T-helper 1 cell (primary cell): ENCODE measurements at places on chromosomes 7 and 10.
A peak's percentile ranks its signal among the peaks of the same experiment; 100 is the strongest.

DNA sequence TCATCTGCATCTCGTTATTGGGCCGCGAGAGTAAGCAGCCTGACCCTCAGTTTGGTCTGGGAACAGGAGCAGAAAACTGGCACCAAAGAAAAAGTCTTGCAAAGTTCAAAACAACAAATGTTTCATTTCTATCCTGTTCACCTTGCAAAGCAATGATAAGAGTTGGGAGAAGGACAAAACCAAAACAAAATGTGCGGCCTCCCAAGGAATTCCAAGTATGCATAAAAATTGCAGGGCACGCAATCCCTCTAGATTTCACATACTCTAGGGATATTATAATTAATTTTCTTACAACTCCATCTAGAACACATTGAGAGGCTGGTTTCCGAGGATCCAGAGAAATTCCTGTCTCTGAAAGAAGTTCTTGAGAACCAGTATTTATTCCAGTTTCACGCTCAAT, 20.1 kb downstream of the CHUK start:
- DNase-seq: no peak

DNA sequence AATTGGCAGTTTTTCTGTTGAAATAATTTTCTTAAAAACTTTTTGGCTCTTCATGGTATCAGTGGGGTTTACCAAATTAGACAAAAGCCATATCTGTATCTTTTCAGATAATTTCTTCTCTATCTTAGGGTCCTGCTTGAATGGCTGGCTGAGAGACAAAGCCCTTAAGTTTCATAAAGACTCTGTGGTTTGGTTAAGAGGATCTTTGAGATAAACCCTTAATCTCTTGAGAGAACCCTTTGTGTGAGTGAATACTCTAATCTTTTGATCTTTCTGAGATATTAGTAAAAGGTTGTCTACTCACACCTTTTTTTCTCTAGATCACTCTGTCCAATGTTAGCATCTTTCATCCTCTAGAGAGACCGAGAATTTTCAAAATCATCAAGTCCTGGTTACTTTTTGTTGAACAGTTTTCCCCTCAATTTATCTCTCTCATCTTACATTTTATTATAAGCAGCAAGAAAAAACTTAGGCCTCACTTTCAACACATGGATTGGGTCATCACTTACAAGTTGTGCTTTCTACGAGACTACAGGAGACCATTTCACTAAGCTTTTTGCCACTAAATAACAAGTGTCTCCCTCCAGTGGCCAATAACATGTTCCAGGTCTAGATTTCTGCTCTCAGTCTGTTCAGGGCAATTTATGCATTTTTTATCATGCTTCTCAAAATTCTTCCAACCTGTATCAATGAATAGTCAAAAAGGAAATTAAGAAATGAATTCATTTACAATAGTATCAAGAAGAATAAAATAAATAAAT, 28.4 kb downstream of the DNAJC9 start:
- DNase-seq: peak; percentile 4

DNA sequence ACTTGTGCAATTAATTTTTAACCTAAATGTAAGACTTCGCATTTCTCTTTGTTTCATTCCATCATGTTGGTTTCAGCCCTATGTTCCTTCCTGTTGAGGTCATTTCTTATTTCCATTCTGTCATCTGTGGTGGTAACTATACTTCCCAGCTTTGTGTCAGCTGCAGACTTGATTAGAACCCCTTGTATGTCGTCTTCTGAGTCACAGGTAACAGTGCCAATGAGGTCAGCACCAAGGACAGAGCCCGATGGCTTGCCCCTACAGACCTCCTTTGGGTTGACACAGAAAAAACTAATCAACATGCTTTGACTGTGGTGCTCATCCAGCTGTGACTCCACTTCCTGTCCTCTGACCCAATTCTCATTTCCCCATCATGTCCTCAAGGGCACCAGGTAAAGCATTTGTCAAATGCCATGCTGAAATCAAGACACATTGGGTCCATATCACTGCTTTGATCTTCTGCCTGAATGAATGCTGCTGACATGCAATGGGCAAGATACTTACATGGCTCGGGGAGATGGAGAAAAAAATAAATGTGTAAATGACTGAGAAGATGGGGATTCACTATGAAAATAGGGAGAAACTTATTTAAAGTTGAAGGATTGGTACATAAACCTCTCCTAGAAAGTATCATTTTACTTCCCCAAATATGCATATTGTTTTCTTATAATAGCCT, 25.6 kb upstream of the CRTAC1 start:
- DNase-seq: no peak

- no peak for DNase-seq
Measured at GRCh38 chr10:24462889-24463552, 254.1 kb downstream of the KIAA1217 start.

DNA sequence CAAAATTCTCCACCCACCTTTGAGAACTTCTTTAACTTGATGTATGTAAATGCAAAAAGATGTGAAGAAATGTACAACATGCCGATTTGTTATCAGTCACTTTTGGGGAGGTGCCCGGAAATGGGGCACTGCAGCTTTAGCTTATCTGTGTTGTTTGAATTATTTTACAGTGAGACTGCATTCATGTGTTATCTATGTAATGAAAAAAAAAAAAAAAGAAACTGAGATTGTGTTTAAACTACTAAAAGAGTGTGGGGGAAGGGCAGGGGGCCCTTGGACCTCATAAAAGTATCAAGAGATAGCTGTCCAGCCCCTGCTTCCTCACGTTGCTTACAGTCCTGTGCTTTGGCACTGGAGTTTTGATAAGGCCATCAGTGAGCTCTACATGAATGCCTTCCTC, 259.4 kb downstream of the STK31 start:
- no peak for DNase-seq

DNA sequence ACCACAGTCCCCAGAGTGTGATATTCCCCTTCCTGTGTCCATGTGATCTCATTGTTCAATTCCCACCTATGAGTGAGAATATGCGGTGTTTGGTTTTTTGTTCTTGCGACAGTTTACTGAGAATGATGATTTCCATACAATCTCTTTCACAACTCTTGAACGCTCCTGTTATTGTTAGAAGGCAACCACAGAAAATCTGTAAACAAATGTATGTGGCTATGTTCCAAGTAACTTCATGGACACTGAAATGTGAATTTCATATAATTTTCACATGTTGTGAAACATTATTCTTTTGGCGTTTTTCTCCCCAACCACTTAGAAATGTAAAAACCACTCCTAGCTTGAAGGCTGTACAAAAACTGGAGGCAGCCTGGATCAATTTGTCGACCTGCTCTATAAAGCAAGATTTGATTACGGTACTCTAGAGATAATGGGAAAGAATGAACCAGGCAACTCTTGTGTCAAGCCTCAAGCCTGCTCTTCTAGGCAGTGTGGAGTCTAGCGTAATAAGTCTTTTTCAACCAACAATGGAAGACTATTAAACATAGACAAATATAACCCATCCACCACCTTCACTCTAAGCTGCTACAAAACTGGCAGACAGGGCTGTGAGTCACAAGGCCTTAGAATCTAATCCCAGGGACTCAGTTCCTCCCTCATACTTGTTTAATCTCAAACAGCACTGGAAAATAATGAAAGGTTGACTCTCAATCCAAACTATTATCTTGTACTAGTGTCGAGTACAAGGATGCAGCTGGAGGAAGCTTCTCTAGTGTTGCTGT, 22.7 kb downstream of the ARL3 start:
- no peak for DNase-seq

- DNase-seq: no peak
Measured at GRCh38 chr7:66609176-66609575, 19.5 kb upstream of the KCTD7 start.
